Glutamatergic neuron (in vitro differentiated cells): ENCODE measurements at places on chromosomes 4 and X.

DNA sequence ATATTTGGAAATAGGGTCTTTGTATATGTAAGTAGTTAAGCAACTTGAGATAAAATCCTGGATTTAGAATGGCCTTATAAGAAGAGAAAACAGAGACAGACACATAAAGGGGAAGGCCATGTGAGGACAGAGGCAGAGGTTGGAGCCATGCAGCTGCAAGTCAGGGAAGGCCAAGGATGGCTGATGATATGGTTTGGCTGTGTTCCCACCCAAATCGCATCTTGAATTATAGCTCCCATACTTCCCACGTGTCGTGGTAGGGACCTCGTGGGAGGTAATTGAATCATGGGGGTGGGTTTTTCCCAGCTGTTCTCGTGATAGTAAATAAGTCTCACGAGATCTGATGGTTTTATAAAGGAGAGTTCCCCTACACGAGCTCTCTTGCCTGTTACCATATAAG, 76.3 kb downstream of the STK32B start:
- no peak for DNase-seq

- no peak for DNase-seq
These were observed 149.3 kb downstream of the RASL11B start for GRCh38 chr4:53011259-53011905.

GRCh38 chr4:182325848-182326255, 82.7 kb downstream of the TENM3 start:
- DNase-seq = no peak

DNA sequence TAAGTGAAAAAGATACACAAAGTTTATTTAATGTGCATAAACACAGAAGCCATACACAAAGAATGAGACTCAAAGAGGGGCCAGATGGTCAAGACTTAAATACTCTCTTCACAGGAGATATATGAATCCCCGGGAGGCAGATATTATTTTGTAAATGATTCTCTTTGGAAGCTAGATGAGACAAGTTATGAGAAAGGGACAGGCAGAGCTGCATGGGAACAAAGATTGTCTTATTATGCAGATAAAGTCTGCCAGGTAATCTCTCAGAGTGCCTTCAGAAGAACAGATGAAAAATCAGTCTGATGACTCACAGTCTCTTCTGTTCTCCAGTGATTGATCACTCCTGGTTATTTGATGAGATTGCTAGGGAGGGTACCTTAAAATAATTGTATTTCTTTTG, 89.0 kb downstream of the NAF1 start:
- DNase-seq = no peak

DNA sequence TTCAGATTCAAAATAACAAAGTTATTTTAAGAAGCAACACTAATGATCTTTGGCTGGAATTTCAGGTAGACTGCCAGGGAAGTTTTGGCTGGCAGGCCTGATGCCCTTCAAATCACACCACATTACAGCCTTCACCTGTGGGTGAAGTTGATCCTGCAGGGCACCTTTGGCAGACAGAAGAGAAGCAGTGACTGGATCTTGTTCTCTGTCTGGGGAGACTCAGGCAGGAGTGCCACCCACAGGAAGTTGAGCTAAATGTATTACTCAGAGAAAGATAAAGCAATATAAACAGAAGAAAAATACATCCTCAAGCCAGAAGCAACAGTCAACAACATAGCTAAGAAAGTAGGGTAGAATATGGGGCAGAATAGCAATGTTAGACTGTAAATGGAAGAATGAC, 12.8 kb upstream of the CFAP299 start:
- no peak for DNase-seq

- DNase-seq = no peak
These were observed 107.8 kb upstream of the FMR1 start for GRCh38 chrX:147803948-147804347.

GRCh38 chr4:2570551-2571222, 34.2 kb downstream of the FAM193A start:
- DNase-seq = no peak

GRCh38 chr4:2592572-2592971, 56.1 kb downstream of the FAM193A start:
- DNase-seq = no peak

GRCh38 chrX:67351411-67351810, 192.4 kb upstream of the AR start:
- DNase-seq = no peak

GRCh38 chr4:5460106-5460801, 248.1 kb downstream of the EVC2 start:
- peak; percentile 65 for DNase-seq

DNA sequence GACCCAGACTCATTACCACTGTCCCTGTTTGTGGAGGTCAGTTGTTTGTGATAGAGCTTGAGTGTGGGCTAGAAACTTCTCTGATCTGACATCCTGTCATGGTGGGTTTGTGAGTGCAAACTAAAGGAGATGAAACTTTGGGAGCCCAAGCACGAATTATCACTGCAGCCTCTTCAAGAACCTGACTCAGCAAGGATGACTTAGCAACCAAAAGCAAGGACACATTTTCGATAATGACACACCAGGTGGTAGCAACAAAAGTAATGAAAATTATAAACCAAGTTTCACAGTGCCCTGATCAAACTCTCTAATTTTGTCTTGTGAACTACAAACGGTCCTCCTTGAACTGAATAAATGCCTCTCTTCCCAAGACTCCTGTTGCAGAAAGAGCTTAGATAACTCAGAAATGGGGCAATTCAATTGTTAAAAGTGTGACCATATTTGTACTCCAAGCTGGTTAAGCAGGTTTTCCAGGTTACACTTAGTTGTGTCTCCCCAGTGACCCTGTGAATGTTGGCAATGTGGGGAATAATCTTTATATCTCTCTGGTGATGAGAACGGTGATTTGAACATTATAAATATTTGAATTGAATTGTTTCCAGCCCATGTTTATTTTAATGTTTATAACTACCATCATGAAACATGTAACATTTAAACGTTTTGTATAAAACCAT, 52.6 kb upstream of the ATP8A1 start:
- DNase-seq = no peak

DNA sequence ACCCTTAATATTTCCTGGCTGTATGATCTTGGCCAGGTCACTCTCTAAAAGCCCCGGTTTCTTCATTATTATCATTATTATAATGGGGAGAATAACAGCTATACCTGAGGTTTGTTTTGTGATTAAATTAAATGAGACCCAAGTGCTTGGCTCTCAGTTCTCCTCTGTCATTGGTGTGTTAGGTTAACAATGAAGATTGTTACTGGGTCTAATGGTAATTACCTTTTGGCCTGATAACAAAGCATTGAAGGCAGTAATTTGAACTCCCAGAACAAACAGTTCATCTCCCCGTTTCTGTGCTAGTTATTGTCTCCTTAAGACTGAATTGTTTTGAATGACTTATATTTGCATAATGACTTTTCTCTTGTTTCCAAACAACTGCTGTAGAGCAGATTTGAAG, 6.8 kb upstream of the ANAPC4 start:
- no peak for DNase-seq

DNA sequence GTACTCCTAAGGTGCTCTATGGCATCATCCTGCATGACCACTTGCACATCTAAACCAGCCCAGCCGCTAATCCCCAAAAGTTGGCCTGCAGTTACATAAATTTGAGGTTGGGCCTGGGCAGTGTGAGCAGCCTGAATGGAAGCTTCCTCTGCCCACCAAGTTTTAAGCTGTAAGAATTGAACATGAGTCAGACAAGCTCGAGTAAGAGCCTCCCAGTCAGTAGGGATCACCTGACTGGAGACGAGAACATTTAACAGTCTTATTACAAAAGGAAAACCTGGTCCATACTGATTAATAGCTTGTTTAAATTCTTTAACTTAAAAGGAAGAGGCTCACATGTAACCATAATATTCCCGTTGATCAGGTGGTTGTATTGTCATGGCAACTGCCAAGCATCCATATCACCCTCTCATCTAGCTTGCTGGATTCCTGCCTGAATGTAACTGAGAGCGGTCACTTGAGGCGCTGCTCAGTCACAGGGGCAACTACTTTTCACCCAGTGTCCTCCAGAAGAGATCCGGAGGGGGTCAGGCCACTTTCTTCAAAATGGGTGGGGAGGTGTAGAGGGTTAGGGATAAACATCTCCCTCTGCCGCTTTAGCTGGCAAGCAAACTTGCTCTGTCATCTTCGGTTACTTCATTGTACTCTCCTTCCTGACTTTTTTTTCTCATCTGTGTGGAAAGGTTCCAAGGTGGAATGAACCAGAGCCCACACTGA, 56.6 kb upstream of the WDR1 start:
- no peak for DNase-seq

GRCh38 chr4:25827373-25827772, 35.4 kb downstream of the SEL1L3 start:
- no peak for DNase-seq

GRCh38 chrX:39774774-39775328, 322.9 kb downstream of the BCOR start:
- DNase-seq = no peak

DNA sequence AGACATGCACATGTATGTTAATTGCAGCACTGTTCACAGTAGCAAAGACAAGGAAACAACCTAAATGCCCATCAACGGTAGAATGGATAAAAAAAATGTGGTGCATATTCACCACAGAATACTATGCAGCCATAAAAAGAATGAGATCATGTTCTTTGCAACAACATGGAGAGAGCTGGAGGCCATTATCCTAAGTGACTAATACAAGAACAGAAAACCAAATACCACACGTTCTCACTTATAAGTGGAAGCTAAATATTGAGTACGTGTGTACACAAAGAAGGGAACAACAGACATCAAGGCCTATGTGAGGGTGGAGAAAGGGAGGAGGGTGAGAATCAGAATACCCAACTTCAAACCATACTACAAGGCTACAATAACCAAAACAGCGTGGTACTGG, 17.4 kb upstream of the LNX1 start:
- no peak for DNase-seq

- DNase-seq = no peak
These were observed 47.5 kb downstream of the NKX6-1 start for GRCh38 chr4:84451546-84451945.
